ENCODE measurements at places on chromosomes 3 and 15.

DNA sequence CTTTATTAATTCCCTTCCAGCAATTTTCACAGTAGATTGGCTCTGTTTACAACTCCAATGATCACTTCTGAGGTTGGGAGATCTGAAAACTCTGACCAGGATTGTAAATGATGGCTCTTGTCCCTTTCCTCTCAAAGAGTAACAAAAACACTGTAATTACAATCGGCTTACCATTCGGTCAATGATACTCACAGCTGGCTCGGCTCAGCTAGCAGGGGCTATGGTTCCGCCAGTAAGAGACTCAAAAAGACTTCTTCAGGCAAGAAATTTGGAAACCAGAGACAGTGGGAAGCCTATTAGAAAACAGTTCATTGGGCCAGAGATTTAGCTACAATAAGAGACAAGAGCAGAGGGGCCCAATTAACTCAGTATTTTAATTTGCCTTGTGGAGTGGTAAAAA lies 96.6 kb downstream of the LRRC3B start:
- DNase-seq: no peak

DNA sequence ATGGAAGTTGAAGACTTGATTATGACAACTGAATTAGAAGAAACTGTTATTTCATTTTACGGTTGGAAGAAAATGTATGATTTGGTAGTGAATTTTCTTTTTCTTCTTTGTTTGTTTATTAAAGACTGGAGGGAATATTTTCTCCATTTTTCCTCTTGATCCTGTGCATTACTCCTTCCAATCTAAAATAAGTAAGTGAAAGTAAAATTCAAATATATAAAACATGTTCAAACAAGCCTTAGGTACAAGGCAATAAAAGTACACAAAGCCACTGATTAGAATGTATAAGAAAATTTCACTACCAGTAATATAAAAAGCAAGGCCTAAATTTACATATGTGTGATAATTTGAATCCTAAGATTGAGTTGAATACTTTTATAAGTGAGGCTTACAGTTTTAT lies 181.2 kb upstream of the MME start:
- DNase-seq: no peak

DNA sequence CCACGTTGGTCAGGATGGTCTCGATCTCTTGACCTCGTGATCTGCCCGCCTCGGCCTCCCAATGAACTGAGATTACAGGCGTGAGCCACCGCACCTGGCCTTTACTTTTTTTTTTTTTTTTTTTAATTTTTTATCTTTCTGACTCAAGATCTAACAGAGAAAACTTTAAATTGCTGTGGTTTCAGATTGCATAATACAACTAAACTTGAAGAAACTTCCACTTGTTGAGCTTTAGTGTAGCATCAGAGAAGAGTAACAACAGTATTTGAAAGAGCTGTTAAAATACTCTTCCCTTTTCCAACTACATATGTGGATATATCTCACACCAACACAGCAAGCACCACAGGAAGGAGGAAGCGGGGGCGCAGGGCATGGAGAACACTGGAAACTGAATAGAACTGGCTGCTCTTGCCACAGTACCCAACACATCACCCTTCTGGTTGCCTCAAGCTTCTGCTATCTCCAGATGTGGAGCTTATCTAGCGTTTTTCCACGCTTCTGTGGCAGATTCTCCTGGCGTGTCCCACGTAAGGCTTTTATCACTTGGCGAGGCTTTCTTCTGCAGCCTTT lies 45.4 kb downstream of the MAP6D1 start:
- no peak for DNase-seq

- no peak for DNase-seq
Observed at GRCh38 chr3:125175295-125176078, 37.1 kb downstream of the SLC12A8 start.

DNA sequence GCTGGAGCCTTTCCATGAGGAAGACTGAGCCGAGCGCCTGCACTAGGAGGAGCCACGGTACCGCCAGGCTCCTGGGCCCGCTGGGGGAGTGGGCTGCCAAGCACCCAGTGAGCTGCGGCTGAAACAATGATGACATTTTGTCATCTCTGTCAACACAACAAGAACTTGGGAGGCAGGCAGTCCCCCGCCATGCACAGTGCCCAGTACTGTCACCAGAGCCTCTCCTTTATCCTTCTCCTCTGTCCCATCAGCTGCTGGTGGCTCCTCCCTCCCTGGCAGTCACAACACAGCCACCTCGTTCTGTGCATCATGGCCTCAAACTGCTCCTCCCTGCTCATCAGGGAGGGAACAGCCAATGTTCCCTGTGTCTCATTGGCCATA lies 34.0 kb upstream of the PCSK6 start:
- DNase-seq: no peak

All from left forelimb (tissue), 1 donor.